ENCODE measurements at places on chromosomes 6 and 20. TPM values are rescaled to one million over a fixed set of nuclear protein-coding genes. Genes with fewer than 3 reads are reported as not detected.
A peak's percentile ranks its signal among the peaks of the same experiment; 100 is the strongest.

GRCh38 chr6:84415517-84415916 lies 188.1 kb upstream of the CEP162 start:
- DNase-seq: no peak

DNA sequence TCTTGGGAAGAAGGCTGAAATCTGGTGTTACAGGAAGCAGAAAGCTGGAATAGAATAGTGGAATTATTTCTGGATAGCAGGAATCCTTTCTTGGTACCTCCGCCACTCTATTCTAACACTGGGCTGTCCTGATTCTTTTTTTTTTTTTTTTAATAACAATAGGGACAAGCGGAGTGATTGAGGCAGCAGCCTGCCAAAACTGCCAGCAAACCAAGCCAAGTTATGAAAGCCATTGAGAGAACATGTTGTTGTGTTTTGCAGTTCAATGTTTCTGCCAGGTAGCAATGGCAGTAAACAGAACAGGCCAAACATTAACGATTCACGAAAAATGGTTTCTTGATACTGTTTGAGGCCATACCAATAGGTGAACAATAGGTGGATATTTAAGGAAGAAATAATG lies 47.1 kb downstream of the SLC26A8 start:
- peak; percentile 66 for DNase-seq

- no peak for DNase-seq
Observed at GRCh38 chr20:6646021-6646636, 121.4 kb upstream of the BMP2 start.

DNA sequence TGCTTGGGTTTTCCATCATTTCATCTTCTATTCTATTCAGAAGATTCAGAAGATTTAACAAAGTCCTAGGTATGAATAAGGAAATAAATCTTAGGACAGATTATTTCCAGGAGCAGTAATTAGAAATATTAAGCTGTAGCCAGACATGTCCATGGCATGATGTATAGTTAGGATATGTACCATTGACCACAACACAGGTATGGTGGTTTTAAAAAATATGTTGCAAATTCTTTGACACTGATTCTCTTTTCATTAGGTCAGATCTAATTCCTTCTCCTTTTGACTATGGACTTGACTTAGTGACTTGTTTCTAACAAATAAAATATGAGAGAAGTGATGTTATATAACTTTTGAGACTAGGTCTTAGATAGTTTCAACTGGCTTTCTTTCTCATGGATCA lies 23.5 kb upstream of the PDE7B start:
- no peak for DNase-seq

- DNase-seq: no peak
Observed at GRCh38 chr20:17914957-17915356, 53.6 kb downstream of the SNX5 start.

GRCh38 chr20:45962031-45962755 lies 9.8 kb downstream of the ZNF335 start:
- DNase-seq: peak; percentile 39

The RMND1 gene
- total RNA-seq: 17.9 TPM

The FAM83C gene
- total RNA-seq: not detected

DNA sequence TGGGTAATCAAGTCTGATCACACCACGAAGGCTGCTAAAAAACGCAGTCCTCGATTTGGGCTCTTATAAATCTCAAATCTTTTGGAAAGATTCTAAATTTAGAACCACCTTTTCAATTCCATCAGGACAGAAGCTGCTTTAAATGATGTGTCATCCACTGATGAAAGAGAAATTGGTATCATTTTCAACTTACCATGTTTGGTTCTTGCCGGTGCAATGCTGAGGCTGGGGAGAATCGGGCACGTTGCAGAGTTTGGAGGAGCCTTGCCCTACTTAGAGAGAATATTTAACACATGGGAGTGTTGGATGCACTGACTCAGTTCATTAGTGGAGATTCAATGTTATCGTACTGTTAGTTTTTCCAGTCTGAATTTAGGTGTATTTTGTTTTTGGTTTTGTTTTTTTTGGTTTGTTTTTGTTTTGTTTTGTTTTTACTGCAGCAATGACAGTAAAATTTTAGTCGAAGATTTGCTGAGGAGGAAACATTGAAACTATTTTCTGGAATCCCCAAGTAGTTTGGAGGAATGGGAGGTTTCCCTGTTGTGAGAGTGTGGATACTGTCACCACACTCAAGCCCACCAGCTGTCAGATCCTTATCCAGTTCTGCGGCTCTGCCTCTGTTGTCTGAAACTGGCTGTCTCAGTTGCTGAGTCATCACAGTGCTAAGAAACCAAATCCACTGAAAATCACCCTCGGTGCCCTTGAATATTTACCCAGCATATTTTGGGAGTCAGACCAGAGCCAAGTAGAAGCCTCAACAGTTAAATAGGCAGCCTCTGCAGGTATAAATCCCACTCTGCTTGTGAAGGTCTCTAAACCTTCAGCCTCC lies 497.0 kb downstream of the BTBD3 start:
- DNase-seq: no peak

The OR2H1 gene
- total RNA-seq: not detected

The SEMG1 gene
- total RNA-seq: not detected

The KIF6 gene
- total RNA-seq: not detected

GRCh38 chr6:27684264-27685211 lies 211.6 kb upstream of the ZNF184 start:
- no peak for DNase-seq

DNA sequence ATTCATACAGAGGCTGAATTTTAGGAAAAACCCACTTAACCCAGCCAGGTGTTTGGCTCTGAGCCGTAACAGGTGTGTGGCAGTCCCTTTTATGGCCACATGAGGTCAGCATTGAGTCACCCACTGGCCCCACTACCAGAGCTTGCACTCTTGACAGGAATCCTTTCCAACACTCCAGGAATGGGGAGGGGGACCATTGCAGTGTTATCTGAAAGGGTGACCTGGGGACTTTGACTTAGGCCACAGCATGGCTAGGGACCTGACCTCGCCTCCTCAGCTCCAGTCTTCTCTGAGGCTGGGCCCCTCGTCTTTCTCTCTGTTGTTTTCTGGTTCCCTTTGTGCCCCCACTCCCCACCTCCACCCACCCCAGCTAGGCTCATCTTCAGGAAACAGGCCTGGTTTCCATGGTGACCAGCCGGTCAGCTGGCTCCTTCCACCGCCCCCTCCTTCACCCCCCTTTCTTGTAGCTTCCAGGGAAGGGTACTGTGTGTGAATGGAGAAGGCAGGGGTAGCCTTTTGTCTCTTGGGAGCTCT lies 2.1 kb upstream of the TMEM151B start:
- DNase-seq: no peak

DNA sequence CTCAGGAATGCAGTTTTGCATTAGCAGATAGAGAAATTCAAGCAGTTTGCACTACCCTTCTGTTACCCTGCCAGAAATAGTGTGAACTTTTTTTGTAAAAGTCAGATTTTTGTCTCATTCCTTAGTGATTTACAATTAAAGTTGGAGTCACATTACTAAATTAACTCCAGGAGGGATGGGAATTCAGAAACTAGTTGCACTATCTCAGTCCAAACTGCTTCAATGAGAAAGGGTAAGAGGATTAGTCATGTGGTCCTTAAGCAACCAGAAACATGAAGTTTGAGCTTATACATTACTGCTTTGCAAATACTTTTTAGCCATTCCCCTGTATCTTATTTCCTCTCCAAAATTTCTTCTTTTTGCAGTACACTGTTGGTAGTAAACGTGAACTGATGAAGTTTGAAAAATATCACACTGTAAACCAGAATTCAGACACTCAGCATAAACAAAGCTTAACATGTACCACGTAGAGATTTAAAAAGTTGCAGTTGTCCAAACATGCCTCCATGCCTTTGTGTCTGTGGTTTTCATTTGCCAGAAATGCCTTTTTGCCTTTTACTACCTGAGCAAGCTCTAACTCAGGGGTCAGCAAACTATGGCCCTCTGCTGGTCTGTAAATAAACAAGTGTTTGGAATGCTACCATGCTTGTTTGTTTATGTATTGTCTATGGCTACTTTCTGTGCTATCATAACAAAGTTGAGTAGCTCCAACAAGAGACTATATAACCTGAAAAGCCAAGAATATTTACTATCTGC lies 49.7 kb downstream of the TP53INP2 start:
- no peak for DNase-seq

The SYTL3 gene
- total RNA-seq: 1.0 TPM

DNA sequence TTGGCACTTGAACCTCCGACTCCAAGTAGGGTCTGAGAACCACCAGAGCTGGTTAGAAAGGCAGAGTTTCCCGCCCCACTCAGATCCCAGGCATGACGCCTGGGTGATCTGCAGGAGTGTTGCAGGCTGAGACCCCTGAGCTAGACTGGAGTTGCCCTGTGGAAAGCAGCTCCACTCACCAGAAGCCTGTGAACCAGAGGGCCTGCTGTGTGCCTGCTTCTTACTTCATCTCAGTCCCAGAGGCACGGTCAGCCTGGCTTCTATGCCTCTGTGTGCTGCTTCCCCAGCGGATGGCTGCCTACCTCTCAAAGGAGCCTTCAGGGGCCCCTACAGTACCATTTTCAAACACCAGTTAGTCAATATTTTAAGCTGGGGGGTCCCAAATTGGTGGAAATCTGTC lies 15.6 kb upstream of the CCN6 start:
- DNase-seq: no peak

The PTCHD4 gene
- total RNA-seq: 0.12 TPM

DNA sequence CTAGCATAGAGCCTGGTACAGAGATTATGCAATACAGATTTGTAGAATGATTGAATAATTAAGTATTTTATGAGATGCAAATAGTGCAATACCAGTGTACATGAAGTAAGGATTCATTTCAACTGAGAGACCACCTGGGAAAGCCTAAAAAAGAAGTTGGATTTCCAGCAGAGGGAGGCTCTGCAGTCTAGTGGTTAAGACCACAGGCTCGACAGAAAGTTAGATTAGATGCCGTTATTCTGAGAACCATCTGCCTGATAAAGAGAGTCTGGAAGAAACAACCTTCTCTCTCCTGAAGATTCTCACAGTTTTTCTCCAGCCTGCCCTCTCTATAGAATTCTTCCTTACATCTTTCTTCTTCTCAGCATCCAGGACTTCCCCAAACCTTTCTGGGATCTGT lies 13.6 kb upstream of the TNFRSF21 start:
- no peak for DNase-seq

DNA sequence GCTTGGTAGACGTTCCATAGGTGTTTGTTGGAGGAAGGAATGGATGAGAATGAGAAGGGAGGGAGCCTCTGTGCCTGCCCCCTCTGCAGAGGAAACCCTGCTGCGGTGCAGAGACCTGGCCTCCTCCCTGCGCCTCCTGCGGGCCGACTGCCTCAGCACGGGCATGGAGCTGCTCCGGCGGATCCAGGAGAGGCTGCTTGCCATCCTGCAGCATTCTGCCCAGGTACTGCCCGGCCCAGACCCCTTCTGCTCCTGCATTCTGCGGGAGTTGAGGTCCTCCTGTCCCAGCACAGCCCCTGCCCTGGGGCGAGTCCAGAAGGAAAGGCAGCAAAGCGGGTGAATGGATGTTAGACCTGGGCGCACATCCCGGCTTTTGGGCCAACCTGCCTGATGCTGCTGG lies 6.1 kb downstream of the DNPH1 start:
- DNase-seq: no peak

The ZCCHC3 gene
- 4.2 TPM for total RNA-seq

- no peak for DNase-seq
Observed at GRCh38 chr6:133610227-133610840, 278.6 kb upstream of the TCF21 start.

The L3MBTL3 gene
- total RNA-seq: 6.7 TPM

The NUP43 gene
- 8.8 TPM for total RNA-seq

The SRSF12 gene
- total RNA-seq: 0.25 TPM

GRCh38 chr6:70180901-70181599 lies 121.8 kb downstream of the COL9A1 start:
- no peak for DNase-seq

DNA sequence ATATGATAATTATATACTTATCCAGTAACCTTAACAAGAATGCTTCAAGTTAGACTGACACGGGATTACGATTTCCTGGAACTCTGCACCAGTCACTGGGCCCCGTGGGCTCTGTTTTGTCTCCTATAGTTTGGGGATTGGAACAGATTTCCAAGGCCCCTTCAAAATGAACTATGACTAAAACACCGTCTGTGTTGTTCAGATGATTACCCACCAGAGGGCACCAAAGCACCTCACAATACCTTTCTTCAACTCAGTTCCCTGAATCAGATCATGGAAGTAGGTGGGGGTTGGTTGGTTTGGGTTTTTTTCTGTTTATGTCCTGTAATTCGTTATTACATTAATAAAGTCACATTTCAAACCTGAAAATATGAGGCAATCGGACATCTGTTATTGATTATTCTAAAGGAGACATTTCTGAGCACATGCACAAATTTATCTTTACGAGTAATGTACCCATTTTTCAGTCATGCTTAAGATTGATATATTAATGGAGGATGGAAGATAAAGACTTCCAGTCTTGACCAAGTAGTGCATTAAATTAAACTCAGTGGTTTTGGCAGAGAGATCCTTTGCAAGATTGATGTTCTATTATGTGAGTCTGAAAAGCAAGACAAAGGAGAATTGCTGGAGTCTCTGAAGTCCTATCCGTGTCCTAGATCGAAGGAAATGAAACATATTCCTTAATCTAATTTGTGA lies 112.0 kb upstream of the COL21A1 start:
- DNase-seq: no peak

GRCh38 chr20:54267483-54268003 lies 59.7 kb downstream of the PFDN4 start:
- DNase-seq: no peak

DNA sequence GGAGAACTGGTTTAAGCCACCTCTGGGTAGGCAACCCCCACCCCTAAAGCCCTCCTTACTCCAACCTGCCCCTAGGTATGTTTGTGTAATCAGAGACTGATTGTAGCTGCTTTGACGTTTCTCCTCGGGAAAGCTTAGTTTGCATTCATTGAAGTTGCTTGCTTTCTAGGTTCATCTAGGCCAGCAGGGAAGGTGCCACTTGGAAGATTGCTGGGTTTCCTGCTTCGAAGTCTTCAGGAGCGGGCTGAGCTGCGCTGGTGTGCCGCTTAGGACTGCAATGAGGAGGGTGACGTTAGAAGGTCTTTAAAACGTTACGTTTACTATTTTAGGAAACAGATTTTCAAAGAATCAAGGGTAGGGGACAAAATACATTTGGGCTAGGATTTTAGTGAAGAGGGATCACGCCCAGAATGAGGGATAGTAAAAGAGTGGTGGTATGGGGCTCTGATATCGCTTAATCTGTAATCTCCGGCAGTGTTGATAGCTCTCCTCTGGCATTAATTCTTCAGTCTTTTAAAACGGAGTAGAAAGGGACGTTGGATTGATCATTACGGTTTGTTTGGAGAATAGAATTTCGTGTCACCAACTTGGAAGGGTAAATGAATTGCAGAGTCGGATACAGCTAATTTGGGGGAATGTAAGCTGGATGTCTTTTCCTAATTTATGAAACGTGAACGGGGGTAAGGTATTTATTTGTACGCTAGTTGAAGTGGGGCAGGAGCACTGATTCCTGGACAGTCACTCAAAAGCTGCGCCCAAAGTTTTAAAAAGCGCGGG lies 92.6 kb upstream of the PRDM1 start:
- DNase-seq: no peak

The LRRN4 gene
- total RNA-seq: 0.14 TPM

GRCh38 chr6:7785243-7786035 lies 59.5 kb downstream of the BMP6 start:
- no peak for DNase-seq

Data from right lobe of liver (tissue), 6 donors.